ENCODE measurements at places on chromosomes 7 and 10.

DNA sequence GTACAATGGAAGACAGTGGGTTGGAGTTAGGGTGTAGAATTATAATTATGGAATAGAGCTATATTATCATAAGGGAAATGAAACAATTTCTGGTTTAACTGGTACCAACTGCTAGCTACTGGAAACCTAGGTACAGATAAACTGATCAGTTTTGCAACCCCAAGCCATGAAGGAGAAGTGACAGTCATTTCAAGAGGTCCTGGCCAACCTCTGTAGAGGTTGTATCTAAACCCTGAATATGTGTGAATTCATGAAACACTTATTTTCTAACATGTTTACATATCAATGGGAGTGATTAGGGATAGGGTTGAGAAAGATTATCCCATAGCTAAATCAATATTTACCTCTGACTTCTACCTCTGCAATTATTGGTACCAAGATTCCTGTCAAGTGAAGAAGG lies 29.9 kb upstream of the CC2D2B start:
- no peak for DNase-seq

- DNase-seq: no peak
Observed at GRCh38 chr7:106047818-106048705, 64.0 kb downstream of the SYPL1 start.

DNA sequence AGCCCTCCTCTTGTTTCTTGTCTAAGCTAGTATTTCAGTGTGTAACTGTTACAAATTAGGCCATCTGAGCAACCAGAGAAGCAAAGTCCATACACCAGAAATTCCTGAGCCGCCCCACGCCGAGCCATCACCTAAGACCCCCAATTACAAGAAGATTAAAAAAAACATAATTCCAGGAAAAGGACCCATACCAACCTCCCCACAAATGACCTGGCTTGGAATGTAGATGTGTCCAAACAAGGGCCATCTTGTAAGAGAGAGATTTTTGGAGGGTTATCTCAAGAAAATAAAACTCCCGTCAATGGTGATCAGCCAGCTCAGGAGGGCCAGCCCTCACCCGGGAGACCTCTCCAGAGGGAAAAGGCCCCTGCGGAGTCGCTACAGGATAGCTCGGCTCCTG lies 83.1 kb downstream of the LRGUK start:
- no peak for DNase-seq

- no peak for DNase-seq
Observed at GRCh38 chr7:54812756-54813322, 53.8 kb upstream of the SEC61G start.

DNA sequence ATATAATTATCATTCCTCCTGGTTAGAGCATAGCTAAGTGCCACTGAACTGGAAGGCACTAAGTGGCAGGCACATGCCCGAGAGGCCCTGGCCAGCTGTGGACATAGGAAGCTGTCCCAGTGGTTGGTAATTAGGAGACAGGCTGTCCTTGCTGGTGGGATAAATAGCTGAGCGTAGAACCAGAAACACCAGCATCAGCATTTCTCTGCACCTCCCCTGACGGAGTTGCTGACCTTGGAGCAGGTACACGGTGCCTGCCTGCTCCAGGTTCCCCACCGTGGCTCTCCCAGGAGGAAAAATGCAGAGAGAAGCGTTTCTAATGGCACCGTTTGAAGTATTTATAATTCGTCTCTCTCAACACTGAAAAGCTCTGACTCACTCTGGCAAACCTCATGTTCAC lies 5.6 kb upstream of the ABLIM1 start:
- DNase-seq: no peak
